ENCODE measurements at places on chromosomes 3 and 15.
A peak's percentile ranks its signal among the peaks of the same experiment; 100 is the strongest.

GRCh38 chr3:121793078-121793477 lies 41.8 kb downstream of the IQCB1 start:
- DNase-seq: no peak

GRCh38 chr3:172522871-172523818 lies at the start of gene TNFSF10:
TSS of gene TNFSF10 (minus strand) at chr3:172523430. CDS start at chr3:172523384, 46 bp downstream.
- DNase-seq: no peak

DNA sequence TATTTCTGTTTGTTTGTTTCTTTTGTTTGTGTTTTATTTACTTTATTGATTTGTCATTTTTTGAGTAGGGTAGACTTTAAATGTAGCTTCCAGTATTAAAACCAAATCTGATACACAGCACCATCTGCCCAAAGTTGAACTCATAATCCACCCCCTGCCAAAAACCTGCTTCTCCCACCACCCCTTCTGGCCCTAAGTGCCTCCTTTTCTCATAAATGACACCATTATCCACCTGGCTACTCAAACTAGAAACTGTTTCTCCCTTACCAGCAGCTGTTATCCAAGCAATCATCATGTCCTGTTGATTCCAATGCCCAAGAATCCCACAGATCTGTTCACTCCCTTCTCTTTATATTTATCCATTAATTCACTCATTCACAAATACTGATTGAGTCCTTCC lies 21.8 kb upstream of the PTX3 start:
- DNase-seq: no peak

DNA sequence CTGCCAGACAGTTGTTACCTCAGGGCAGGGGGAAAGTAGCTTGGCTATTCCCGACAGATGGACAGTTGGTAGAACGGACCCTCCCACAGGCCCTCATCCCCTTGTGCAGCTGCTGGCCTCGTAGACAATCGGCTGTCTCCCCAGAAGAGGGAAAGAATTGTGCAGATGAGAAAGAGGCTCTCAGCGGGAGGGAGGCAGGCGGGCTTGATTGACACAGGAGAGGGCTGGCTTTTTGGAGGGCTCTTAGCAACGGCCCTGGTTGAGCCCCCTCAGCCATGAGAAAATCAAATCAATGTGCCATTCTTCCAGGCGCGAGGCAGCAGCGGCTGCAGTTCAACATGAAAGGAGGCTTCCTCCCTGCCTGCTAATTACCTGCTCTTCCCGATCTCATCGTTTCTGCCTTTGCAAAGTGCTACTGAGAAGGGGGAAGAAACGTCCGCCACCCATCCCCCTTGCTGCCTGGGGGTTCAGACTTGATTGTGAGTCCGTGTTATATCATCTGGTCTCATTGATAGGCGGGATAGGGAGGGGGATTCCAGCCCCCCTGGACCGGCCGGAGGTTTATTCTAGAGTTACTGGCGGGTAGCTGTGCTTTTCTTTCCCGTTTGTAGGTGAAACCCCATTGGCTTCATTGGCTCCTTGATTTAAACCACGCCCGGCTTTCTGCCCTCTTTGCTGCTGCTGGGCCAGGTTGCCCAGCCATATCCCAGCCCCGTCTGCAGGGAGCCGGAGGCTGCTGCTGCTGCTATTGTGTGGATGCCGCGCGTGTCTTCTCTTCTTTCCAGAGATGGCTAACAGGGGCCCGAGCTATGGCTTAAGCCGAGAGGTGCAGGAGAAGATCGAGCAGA lies at the start of gene TAGLN3:
TSS of gene TAGLN3 (plus strand) at position 287 of the 848 bp plus-strand sequence. CDS start at position 788, 501 bp downstream.
- DNase-seq: peak; percentile 66

- no peak for DNase-seq
These were observed 24.1 kb upstream of the GOLGA8A start for GRCh38 chr15:34461730-34462129.

DNA sequence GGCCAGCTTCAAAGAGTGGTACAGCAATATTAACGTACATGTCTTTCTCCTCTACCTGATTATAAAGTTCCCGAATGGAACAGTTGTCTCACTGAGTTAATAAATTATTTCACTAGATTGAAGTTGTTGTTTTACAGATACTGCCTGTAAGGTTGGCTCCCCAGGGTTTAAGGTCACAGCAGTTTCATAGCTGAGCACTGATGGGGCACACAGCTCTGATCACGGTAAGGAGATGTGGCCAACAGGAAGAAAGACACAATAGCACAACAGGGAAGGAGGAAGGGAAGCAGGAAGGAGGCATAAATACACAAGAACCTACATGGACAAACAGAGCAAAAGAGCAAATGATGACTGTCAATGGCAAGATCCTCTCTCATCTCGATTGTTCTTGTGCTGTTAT lies 215.6 kb downstream of the WNT5A start:
- DNase-seq: no peak

- no peak for DNase-seq
These were observed 545.0 kb downstream of the DIPK2A start for GRCh38 chr3:144516589-144516988.

DNA sequence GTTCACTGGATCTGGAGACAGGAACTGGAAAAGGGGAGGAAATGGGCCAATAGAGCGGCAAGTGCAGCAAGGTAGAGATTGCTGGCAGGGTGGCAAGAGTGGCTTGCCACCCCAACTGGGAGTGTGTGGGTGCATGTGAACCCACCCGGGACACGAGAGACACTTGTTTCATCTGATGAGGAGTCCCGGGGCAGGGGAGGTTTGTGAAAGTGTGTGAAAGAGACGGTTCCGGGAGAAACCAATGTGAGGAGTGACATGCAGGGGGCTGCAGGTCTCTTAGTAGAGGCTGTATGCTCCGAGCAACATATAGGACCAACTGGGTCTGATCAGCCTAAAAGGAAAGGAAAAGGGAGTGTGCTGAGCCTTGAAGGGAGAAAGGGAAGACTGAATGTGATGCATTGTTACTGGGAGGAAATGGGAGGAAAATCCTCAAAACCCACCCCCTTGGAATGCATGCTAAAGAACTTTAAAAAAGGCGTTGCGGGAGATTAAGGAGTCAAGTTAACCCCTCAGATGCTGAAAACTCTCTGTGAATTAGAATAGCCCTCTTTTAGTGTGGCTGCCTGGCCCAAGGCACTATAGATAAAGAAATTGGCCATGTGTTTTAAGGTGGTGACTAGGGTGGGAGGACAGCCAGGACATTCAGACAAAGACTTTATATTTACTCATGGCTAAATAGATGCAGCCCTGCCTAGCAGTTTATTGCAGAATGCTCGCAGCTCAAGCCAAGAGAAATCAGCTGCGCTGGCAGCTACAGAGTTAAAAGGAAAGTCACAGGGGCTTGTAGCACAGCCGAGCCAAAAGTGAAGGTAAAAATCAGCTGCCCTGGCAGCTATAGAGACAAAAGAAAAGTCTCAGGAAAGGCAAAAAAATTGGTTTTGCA lies 9.1 kb upstream of the SLC9C1 start:
- DNase-seq: no peak

- no peak for DNase-seq
These were observed 171.1 kb downstream of the PDZRN3 start for GRCh38 chr3:73453666-73454065.

DNA sequence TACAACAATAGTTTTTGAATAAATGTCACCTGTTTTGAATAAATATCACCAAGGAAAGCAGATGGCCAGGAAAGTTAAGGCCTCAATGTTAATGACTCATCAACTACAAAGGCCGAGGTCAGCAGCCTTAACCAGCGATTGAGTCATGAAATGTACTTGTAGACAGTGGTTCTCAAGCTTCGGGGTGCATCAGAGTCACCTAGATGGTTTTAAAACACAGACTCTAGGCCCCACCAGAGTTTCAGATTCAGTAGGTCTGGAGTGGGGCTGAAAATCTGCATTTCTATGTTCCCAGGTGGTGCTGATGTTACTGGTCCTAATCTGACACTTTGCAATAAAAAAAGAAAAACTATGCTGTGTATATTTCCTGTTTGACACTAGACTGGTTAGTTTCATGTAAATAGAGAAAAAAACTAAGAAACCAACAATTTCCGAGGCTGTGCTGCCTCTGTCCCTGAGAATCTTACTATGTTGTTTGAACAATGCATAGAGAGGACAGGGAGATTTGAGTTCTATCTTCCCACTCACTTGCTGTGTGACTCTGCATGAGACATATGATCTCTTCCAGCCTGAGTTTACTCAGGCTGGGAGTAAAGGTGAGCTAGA lies 9.8 kb downstream of the RAB27A start:
- DNase-seq: no peak

GRCh38 chr3:42524751-42525150 lies 22.3 kb downstream of the VIPR1 start:
- no peak for DNase-seq

DNA sequence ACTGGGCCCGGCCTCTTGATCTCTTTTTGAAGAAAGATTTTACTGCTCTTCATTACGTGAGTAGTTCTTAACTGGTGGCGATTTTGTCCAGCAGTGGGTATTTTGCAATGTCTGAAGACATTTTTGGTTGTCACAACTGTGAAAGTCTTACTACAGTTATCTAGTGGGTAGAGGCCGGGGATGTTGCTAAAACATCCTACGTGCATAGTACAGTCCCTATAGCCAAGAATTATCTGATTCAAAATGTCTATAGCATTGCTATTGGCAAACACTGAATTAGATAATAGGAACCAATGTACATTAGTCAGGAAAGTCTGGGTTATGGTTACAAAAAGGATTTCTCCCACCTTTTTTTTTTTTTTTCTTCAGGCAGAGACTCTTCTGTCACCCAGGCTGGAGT lies 38.1 kb downstream of the FOXL2 start:
- DNase-seq: no peak

DNA sequence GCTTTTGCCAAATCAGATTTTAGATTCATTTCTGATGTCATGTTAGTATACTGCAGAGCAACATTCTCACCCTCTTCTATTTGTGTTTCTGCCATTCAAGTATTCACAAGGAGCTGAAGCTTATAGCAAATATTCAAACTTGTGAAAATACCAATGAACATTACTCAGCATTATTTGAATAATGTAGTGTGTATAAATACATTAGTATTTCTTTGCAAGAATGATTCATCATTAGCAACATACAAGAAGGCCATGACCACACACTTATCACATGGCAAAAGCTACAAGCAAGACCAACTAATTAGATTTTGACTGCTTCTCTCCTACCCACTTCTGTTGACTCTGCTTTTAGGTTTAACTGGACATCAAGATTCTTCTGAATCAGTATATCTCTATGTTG lies 124.9 kb downstream of the IGSF11 start:
- DNase-seq: no peak

GRCh38 chr3:29922992-29923746 lies 642.3 kb downstream of the RBMS3 start:
- no peak for DNase-seq

DNA sequence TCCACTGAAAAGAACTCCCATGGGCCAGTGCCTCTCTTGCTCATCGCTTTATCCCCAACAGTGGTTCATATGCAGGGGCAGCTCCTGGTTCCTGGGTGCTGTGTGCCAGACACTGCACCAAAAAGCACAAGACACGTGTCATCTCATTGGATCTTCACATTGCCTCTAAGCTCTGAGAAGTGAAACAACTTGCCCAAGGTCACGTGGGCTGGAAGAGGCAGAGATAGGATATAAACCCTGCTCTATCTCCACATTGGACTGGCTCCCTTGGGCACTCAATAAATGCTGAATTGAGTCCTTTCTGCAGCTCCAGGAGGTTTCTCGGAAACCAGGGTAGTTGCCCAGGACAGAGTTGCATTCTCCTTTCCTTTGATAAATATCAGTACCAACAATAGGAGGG lies 88.1 kb downstream of the SRGAP3 start:
- no peak for DNase-seq

DNA sequence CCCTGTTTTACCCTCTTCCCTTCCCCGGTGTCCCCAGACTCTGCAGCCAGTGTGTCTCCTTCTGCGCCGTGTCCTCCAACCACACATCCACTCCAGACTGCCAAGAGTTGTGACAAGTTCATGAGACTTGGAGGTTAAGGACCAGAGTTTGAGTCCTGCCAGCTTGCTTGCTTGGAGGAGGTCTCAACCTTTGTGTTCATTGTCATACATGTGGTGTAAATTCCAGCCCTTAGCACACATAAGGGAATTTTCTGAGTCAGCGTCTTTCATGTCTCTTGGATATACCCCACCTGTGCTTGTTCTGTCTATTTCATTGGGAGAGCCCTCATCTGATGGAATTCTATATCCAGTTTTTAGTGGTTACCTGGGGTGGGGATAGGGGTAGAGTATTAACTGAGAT lies 13.3 kb downstream of the CORO2B start:
- no peak for DNase-seq

- DNase-seq: no peak
These were observed 204.1 kb upstream of the DPH6 start for GRCh38 chr15:35750051-35750450.

DNA sequence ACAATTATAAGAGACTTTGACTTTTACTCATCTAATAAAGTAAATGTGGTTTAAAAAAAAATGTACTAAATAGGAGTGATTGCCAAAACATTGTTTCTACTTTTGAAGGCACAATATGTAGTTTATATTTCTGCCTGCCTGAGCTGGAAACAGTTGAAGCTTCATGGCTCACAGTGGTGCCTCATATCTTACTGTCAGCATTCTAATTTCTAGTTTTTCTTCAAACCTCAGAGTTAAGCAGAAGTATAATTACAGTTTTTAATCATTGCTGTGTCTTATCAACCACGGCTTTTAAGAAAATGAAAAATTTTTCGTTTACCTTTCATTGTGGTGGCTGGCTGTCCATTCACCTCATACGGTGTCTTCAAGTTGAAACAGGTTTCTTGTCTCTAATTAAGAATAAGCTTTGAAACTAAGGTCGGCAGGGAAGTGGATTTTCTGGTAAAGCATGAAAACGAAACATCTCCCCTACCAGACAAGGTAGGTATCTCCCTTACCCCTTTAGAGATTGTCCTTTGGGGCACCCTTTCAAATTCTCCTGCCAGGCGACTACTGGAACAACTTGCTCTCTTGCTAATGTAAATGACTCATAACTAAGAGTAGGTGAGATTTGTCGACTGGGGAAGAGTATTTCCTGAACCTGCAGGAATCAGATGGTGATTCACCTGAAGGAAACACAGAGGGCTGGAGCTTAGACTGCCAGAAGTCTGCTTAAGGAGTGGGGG lies at the start of gene GPR87:
TSS of gene GPR87 (minus strand) at position 554 of the 725 bp plus-strand sequence. CDS start 16,720 bp downstream, outside the sequence.
- DNase-seq: no peak

DNA sequence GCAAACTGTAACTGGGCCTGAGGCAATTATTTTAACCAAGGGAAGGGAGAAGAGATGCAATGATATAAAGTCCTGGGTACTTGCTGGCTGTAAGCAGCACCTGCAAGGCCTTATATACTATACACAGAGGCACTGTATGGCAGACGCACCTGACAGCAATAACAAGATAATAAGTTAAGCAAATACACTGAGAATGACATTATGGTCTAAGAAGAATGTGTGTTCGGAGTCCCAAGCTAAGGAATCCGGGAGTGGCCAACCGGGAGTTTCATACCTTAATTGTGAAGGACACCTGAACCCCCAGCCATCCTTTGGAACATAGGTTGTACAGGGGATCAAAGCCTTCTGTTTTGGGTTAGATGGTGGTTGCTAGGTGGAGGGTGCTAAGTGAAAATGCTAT lies 13.7 kb downstream of the FAM240A start:
- DNase-seq: no peak

GRCh38 chr3:13075318-13075717 lies 2.1 kb upstream of the IQSEC1 start:
- no peak for DNase-seq

DNA sequence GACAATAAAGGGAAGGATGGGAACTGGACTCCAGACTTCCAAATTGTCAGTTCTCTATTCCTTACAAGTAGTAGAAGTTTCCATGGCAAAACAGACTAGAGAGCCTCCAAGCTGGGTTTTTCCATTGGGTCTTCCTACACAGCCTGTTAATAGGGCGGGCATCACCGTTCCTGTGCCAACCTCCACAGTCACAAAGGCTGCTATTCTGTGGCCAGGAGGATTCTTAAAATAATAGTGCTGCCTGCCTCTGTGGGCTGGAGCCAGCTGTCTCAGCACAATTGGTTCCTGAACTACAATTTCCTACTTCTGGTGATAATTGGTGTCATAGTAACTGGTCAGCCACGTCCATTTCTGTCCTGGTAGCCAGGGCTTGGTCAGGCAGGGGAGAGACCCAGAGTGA lies 38.6 kb downstream of the LYZL4 start:
- DNase-seq: no peak

All from nucleus accumbens (tissue), 56 donors.